Hair follicular keratinocyte (primary cell): ENCODE measurements at places on chromosomes 4 and X. TPM values are rescaled to one million over a fixed set of nuclear protein-coding genes. Genes with fewer than 3 reads are reported as not detected.

CT45A1 gene
- total RNA-seq: not detected in 2 replicates

XG gene
- total RNA-seq: 11.8 and 19.7 TPM in 2 replicates

OTUD6A gene
- total RNA-seq: not detected in 2 replicates

IL2RG gene
- total RNA-seq: not detected in 2 replicates

YY2 gene
- 0.76 and 0.78 TPM in 2 replicates for total RNA-seq

NKX6-1 gene
- total RNA-seq: 0.04 TPM in 1 of 2 replicates, not detected in the other

ARSJ gene
- 16.5 and 20.1 TPM in 2 replicates for total RNA-seq

SHROOM4 gene
- 0.84 and 2.3 TPM in 2 replicates for total RNA-seq

UGT2B10 gene
- total RNA-seq: not detected in 2 replicates

VEGFC gene
- total RNA-seq: 45.7 and 61.1 TPM in 2 replicates

SNX25 gene
- 7.6 and 9.2 TPM in 2 replicates for total RNA-seq

HOPX gene
- total RNA-seq: 2.2 and 9.1 TPM in 2 replicates

AFM gene
- not detected in 2 replicates for total RNA-seq

IL9R gene
- total RNA-seq: not detected in 2 replicates

FANCB gene
- 2.3 and 4.4 TPM in 2 replicates for total RNA-seq

NALF2 gene
- 0.08 and 0.11 TPM in 2 replicates for total RNA-seq

POF1B gene
- total RNA-seq: 3.2 and 9.1 TPM in 2 replicates

HS3ST1 gene
- 0.72 and 0.94 TPM in 2 replicates for total RNA-seq

SHROOM3 gene
- 15.1 and 15.6 TPM in 2 replicates for total RNA-seq

SULT1E1 gene
- 0.42 and 1.2 TPM in 2 replicates for total RNA-seq

AREG gene
- total RNA-seq: 1,201 and 2,086 TPM in 2 replicates

EGF gene
- total RNA-seq: 1.5 and 1.8 TPM in 2 replicates

KLHL13 gene
- total RNA-seq: 2.3 and 5.1 TPM in 2 replicates

MTMR1 gene
- total RNA-seq: 17.3 and 17.4 TPM in 2 replicates

GASK1B gene
- 2.6 and 4.2 TPM in 2 replicates for total RNA-seq

TAF7L gene
- not detected in 2 replicates for total RNA-seq

PAGE1 gene
- not detected in 2 replicates for total RNA-seq

MAGEB1 gene
- not detected in 2 replicates for total RNA-seq

GAGE12F gene
- total RNA-seq: not detected in 2 replicates

FATE1 gene
- not detected in 2 replicates for total RNA-seq

DGAT2L6 gene
- not detected in 2 replicates for total RNA-seq

CHRDL1 gene
- not detected in 2 replicates for total RNA-seq

CLTRN gene
- 0.11 and 0.39 TPM in 2 replicates for total RNA-seq

RAB40A gene
- not detected in 2 replicates for total RNA-seq

IRS4 gene
- total RNA-seq: not detected in 2 replicates

CXCL6 gene
- 0.08 and 0.65 TPM in 2 replicates for total RNA-seq

PCSK1N gene
- 7.1 and 10.5 TPM in 2 replicates for total RNA-seq

MAOB gene
- total RNA-seq: not detected in 2 replicates

MGAT4D gene
- not detected in 2 replicates for total RNA-seq

PLA2G12A gene
- total RNA-seq: 23.6 and 28.2 TPM in 2 replicates

SYNPO2 gene
- 0.11 and 0.31 TPM in 2 replicates for total RNA-seq

IGFBP7 gene
- 384 and 793 TPM in 2 replicates for total RNA-seq

HSFX1 gene
- 0.08 TPM in 2 replicates for total RNA-seq
